ENCODE measurements at places on chromosomes 3 and 15.

DNA sequence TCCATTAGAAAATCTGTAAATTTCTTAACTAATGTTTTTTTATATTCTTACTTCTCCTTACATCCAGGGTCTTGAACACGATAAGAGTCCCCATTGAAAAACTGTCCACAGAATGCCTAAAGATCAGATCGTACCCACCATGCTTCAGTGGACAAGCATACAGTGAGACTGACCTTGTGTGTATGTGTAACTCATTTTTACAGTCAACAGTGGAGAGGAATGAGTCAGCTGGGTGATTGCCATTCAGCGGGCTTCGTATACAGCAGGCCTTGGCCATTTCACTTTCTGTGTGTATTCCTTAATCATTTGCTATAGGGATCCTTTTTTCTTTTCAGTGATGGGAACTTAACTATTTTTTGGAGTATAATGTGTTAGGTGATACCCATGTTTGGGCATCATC, 10.6 kb downstream of the PARP14 start:
- DNase-seq, result no peak

- DNase-seq, result no peak
Observed at GRCh38 chr3:154023148-154023547, 98.0 kb upstream of the ARHGEF26 start.

- no peak for DNase-seq
Observed at GRCh38 chr3:106587551-106587950, 718.7 kb upstream of the CBLB start.

- DNase-seq, result peak; percentile 43
Observed at GRCh38 chr3:113532698-113533533, 561 bp downstream of the SIDT1 start.

Data from activated effector memory CD4-positive, alpha-beta T cell treated with Interleukin-2 at 50 U/mL for 16 hours (primary cell).